ENCODE measurements at places on chromosomes 5 and 9.

DNA sequence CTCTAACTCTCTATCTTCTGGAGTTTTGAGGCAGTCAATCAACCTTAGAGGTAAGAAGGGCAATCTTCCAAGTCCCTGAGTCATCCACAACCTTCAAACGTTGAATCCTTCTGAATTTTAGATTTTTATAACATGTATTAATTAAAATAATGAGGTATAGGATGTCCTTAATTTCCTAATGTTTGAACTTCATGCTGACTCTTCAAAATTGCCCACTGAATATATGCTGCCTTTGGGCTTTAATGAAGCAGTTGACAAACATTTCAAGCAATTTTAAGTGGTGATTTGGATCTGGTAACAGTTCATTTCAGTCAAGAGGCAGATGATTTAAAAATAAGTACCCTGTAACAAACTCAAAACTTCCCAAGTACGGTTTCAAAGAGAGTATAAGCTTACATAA lies 26.0 kb downstream of the ERP44 start:
- DNase-seq = no peak

DNA sequence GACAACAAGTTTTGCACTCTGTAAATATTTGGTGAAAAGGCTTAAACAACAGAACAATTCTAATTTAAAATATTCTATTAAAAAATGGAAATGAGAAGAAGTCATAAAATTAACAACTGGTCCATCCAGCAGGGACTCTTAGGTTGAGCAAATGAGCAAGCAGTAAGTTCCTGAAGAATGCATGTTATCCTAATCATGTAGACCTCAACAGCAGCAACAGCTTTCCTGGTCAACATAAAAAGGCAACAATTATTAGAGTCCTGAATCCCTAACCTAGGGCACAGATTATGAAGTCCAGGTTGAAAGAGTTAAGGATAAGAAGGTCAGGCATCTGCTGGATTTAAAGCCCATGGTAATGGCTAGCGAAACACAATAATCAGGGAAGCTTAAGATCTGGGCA lies 120.9 kb downstream of the SSBP2 start:
- no peak for DNase-seq

- no peak for DNase-seq
Observed at GRCh38 chr5:135874461-135874860, 21.2 kb downstream of the IL9 start.

GRCh38 chr5:111129938-111130337 lies 37.8 kb downstream of the WDR36 start:
- no peak for DNase-seq

DNA sequence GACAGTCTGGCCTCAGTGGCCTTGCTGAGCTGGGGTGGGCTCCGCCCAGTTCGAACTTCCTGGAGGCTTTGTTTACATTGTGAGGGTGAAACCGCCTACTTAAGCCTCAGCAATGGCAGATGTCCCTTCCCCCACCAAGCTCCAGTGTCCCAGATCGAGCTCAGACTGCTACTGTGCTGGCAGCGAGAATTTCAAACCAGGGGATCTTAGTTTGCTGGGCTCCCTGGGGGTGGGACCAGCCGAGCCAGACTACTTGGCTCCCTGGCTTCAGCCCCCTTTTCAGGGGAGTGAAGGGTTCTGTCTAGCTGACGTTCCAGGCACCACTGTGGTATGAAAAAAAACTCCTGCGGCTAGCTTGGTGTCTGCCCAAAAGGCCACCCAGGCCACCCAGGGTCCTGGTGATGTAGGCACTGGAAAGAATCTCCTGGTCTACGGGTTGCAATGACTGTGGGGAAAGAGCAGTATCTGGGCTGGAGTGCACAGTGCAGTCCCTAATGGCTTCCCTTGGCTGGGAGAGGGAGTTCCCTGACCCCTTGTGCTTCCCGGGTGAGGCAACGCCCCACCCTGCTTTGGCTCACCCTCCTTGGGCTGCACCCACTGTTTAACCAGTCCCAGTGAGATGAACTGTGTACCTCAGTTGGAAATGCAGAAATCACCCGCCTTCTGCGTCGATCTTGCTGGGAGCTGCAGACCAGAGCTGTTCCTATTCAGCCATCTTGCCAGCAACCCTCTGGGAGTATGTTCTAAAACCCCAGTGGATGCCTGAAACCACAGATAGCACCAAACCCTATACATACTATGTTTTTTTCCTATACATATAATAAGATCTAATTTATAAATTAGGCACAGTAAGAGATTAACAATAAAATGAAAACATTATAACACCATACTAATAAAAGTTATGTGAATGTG lies 95.5 kb downstream of the TMEM161B start:
- no peak for DNase-seq

- DNase-seq = no peak
Observed at GRCh38 chr9:77291714-77292113, 114.4 kb downstream of the VPS13A start.

DNA sequence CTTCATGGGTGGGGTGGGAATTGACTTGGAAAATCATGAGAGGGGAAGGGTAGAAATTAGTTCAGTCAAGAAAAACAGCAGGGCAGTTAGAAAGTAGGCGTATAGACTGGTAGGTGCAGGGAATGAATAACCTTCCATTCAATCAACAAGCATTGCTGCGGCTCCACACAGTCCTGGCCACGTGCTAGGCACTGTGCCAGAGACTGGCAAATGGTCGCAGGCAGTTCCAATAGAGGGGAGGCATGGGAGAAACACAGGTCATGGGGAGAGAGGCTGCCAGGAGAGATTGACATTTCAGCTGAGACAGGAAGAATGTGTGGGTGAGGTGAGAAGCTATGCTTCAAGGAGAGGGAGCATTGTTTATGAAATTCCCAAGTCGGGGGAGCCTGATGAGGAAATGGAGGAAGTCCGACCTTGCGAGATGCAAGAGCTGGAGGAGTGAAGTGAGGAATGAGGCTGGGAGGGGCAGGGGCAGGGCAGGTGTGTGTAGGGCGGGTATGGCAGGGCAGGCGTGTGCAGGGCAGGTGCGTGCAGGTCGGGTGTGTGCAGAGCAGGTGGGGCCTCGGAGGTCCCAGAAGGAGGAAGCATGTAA lies 54.4 kb upstream of the PPARGC1B start:
- DNase-seq = no peak

DNA sequence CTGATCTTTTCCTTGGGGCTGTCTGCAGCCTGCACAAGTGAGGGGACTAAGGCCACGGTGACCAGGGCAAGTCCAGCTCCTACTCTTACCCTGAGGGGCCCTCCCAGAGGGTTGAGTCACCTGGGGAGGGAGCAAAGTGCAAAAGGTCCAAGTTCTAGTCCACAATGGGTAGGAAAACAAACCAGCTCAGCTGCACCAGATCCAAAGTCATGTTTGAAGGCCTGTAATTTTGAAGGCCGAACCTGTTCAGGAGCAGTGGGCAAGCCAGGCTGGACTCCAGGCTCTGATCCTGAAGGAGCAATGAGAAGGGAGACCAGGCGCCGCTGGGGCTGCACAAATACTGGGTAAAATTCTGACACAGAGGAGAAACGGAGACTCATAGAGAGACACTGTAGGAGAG lies 15.8 kb upstream of the TCF7 start:
- DNase-seq = no peak

GRCh38 chr5:72093824-72094223 lies 13.5 kb upstream of the MAP1B start:
- DNase-seq = no peak

GRCh38 chr5:138438724-138439476 lies at the start of gene REEP2:
Gene REEP2, plus strand, starts transcription at chr5:138439057. Its CDS starts 152 bp downstream, at chr5:138439209.
- DNase-seq = peak; percentile 51

DNA sequence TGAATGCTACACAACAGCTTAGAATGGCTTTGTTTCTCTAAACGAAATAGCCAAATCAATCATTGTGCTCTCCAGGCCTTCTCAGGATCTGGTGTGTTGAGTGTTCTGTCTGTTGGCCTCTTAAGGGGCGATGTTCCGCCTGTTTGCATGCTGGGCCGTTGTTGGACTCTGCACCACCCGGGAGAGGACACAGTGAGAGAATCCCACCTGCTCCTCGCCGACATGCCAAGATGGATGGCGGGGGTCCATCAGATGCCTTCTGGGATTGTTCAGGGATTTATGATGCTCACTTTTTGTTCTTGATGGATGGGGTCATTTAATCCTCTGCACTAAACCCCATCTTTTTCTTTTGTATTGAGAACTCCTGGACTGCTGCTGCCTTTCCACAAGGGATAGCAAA lies 159.9 kb downstream of the NTRK2 start:
- no peak for DNase-seq

DNA sequence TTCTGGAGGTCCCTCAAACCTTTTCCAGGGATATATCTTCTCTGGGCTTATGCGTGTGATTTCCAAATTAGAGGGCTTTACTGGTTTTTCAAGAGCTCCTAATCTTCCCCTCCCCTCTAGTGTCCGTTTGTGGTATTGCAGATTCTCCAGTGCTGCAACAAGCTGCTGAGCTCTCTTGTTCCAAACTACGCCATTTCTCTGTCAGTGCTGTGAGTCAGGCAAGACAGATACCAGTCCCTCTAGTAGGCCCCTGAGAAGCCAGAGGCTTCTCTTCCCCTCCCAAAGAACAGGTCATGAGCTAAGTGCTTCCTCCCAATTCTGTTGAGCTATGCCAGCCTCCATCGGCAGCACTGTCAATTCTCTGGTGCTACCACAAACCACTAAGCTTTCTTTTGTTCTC lies 149.5 kb downstream of the FANCC start:
- DNase-seq = peak; percentile 63

DNA sequence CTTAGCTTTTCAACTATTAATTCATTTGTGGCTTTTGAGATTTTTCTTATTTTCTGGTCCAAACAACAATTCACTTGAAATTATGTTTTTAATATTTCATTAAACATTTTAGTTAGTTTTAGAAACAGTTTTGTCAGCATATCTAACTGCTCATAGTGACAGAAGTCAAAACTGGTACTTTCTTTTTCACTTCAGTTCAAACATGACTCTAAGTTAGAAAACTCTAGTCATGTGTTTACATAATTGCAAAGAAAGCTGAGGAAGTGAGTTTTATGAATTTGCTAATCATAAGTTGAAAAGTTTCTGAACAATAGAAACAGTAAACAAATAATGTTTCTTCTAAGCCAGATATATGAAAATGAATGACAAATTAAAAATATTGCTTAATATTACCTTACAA lies 1931.0 kb downstream of the EFNA5 start:
- no peak for DNase-seq

- DNase-seq = no peak
Observed at GRCh38 chr5:84362061-84362720, 22.5 kb downstream of the EDIL3 start.

- DNase-seq = no peak
Observed at GRCh38 chr9:96491079-96491879, 41.3 kb downstream of the HABP4 start.

GRCh38 chr5:144857454-144857853 lies 686.8 kb downstream of the KCTD16 start:
- DNase-seq = no peak

GRCh38 chr9:72440992-72441847 lies 76.2 kb upstream of the ZFAND5 start:
- DNase-seq = no peak

DNA sequence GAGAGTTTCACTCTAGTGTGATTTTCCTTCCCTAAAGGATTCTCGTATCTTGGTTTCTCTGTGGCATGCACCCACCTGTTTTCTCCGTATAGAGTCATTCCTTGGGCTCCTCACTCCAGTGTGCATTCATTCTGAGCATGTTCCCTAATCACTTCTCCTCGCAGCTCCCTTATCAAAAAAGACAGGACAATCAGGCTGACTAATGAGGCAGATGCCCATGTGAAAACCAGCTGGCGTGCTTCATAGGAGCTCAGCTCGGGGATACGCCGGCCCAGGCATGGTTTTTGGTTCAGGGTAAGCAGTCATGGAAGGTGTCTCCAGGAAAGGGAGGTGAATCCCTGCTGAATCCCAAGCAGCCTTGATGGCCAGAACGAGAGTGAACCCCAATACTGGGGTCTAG lies 41.2 kb upstream of the INSYN2B start:
- no peak for DNase-seq

- no peak for DNase-seq
Observed at GRCh38 chr9:74497748-74498620, 849 bp downstream of the RORB start.

GRCh38 chr9:95506428-95506677 lies 10.4 kb downstream of the PTCH1 start:
- DNase-seq = no peak

- no peak for DNase-seq
Observed at GRCh38 chr5:88964831-88965230, 81.8 kb upstream of the MEF2C start.

- DNase-seq = no peak
Observed at GRCh38 chr9:23041466-23041865, 594.8 kb downstream of the DMRTA1 start.

DNA sequence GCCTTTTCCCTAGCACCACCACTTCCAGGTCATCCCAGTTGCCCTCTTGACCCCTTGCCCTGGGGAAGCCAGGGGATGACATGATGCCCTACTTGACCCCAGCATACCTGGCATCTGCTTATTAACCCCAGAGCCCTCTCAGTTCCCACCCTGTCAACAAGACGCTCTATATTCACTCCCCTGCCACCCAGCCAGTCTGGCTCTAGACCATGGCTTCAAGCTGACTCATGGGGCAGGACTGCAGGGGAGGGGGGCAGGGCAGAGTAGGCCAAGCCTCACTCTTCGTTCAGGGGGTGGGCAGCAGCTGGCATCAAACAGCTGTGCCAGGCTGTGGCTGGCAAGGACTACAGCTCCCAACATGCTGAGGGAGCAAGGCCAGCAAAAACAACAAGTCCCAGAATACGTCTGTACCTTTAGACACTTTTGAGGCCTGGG lies 5.3 kb downstream of the ATOSB start:
- DNase-seq = no peak

- peak; percentile 17 for DNase-seq
Observed at GRCh38 chr5:50744776-50745175, 78.3 kb downstream of the PARP8 start.

DNA sequence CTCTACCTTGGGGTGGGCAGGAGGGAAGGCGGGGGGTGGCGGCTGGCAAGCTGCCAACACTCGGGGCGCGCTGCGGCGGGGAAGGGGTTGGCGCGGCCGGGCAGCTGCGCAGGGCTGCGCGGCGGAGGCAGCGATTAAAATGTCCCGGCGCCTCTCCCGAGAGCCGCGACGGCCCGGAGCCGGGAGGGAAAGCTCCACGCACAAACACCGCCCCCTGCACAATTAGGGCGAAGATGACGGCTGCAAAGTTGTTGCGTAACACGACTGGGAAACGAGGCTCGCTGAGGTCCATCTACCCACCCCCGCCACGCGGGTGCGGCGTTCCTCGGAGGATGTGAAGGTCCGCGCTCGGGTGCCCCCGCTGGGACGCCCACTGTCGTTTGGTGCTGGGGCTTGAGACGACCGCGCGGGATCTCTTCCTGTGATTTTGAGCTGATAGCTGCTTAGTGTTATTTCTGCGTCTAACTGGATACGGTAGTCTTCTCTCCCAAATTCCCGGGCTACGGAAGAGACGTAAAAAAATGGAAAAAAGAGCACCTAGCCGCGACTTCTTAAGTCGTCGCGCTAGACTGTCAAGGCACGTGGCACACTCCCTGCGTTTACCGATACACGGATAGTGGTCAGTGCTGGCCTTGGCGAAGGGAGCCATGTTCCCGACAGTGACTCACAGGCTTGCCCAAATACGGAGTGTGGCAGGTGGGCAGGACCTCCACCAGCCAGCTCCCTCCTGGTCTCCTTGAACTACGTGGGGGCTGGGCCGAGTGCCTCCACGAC lies 958 bp upstream of the NFIL3 start:
- peak; percentile 57 for DNase-seq

All from CD8-positive, alpha-beta memory T cell (primary cell).